ENCODE measurements at places on chromosomes 2 and 18.

- no peak for DNase-seq
Measured at GRCh38 chr2:145065342-145065741, 545.4 kb upstream of the ZEB2 start.

GRCh38 chr2:174765576-174765975, 1.3 kb upstream of the CHRNA1 start:
- no peak for DNase-seq

GRCh38 chr2:10720947-10721395, 459 bp upstream of the ATP6V1C2 start:
- DNase-seq = no peak

DNA sequence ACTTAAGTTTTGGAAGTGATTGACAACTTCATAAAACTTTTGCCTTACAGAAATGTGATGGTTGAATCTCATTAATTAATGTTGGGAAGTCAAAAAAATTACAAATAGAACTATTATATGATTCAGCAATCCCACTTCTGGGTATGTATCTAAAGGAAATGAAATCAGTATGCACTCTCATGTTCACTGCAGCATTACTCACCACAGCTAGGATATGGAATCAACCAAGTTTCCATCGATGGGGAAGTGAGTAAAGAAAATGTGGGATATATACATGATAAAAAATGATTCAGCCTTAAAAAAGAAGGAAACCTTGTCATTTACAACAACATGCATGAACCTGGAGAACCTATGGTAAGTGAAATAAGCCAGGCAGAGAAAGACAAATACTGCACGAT, 112.4 kb upstream of the WDR75 start:
- DNase-seq = no peak

- no peak for DNase-seq
Measured at GRCh38 chr2:237408335-237409000, 5.5 kb downstream of the COL6A3 start.

GRCh38 chr2:226515344-226516055, 284.1 kb downstream of the IRS1 start:
- DNase-seq = no peak

- no peak for DNase-seq
Measured at GRCh38 chr2:101463421-101463820, 11.5 kb downstream of the RFX8 start.

DNA sequence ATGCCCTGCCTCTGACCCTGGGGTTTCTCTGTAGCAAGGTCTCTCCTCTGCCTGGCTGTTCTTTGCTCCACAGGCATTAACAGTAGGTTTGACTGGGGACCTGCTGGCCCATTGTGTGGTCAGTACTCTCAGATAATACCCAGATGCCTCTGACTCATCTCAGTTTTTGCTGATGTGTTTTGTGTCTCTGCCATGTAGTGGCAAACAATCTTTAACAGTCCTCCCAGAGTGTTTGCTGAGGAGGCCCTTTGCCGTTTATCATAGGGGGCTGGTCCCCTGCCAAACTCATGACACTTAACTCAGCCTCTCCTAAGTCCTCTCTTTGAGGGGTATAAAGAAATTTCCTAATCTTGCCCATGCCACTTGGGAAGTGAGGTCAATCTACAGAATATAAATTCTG, 793.7 kb upstream of the FANCL start:
- DNase-seq = no peak

DNA sequence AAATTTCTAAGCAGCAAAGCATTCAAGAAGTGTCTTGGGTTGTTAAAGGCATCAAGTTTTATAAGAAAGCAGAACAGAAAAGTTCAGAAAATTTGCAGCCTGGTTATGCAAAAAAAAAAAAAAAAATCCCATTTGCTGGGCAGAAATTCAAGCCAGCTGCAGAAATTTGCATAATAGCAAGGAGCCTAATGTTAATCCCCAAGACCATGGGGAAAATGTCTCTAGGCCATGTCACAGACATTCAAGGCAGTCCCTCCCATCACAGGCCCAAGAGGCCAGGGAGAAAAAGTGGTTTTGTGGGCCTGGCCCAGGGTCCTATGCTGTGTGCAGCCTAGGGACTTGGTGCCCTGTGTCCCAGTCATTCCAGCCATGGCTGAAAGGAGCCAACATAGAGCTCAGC, 269.0 kb upstream of the SLC39A10 start:
- DNase-seq = no peak

- DNase-seq = peak; percentile 76
Measured at GRCh38 chr18:48623468-48624235, 84.8 kb downstream of the CTIF start.

GRCh38 chr2:236834284-236834683, 251.4 kb upstream of the COPS8 start:
- no peak for DNase-seq

DNA sequence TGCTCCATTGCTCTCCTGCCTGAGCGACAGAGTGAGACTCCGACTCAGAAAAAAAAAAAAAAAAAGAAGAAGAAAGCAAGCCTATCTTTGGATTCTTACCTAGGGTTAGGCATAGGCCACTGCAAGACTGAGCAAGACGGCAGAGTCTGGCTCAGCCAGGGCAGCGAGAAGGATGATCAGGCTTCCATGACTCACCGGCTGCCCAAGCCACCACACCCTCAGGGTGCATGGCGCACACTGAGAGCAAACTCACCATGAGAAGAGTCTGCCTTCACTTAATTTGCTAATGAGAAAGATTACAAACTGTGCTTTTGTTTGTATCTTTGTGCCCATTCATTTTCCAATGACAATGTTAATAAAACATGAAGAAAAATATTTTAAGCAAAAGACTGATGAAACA, 8.2 kb downstream of the FAM110C start:
- DNase-seq = peak; percentile 74

- no peak for DNase-seq
Measured at GRCh38 chr18:4843771-4844170, 353.3 kb downstream of the AKAIN1 start.

GRCh38 chr18:31965316-31965970, 22.5 kb upstream of the TRAPPC8 start:
- DNase-seq = no peak

- DNase-seq = no peak
Measured at GRCh38 chr2:40315683-40316082, 136.2 kb downstream of the SLC8A1 start.

GRCh38 chr18:29488617-29489016, 1311.7 kb upstream of the CDH2 start:
- DNase-seq = no peak

DNA sequence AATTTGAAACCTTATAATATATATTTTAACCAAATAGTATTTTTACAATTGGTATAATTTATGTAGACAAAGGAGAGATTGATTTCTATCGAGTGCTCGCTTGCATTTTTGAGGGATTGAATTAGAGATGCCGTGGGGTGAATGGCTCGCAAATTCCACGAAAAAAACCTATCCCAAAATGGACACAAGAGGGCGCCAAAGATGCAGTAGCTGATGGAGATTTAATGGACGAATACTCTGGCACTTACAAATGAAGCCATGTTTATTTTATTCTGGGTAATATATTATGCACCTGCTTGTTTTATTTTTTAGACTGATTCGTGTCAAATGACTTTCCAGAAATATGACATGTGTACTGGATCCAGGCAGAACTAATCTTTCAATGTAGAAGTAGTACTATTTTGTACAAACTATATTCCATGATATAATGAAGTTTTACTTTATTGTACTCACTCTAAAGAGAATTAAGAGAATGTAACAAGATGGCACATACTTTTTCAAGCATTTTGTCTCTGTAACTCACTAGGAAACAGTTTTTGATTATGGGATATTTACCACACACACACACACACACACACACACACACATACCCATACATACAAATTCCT, 505.4 kb downstream of the PLCL1 start:
- DNase-seq = no peak

DNA sequence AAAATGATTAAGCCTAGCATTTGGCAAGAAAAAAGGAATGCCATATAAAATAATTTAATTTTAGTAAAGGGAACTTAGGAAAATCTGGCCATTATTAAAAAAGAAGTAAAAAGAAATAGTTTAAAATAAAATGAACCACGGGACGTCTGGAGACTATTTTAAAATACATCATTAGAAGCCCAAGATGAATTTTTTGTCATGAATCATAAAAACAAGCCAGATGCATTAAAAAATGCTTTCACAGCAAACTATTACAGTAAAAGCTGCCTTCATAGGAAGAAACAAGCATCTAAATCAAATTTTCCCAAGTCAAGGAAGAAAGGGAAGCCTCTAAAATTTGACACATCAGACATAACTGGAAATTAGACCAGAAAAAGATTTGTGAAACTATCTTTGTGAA, 33.0 kb downstream of the COL5A2 start:
- no peak for DNase-seq

DNA sequence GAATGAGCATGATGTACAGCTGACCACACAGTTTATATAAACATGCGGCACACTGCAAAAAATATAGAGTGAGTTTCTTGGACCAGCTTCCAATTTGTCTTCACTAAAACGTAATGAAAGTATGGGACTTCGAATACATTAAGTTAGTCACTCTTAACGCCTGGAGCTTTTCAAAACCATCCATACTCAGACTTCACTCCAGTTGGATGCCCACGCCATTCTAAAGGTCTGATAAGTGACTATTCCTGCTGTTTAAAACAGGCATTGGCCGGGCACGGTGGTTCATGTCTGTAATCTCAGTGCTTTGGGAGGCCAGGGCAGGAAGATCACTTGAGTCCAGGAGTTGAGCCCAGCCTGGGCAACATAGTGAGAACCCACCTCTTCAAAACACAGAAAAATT, 84.6 kb downstream of the MYL12B start:
- DNase-seq = no peak

- no peak for DNase-seq
Measured at GRCh38 chr2:136131961-136132824, 14.2 kb upstream of the CXCR4 start.

DNA sequence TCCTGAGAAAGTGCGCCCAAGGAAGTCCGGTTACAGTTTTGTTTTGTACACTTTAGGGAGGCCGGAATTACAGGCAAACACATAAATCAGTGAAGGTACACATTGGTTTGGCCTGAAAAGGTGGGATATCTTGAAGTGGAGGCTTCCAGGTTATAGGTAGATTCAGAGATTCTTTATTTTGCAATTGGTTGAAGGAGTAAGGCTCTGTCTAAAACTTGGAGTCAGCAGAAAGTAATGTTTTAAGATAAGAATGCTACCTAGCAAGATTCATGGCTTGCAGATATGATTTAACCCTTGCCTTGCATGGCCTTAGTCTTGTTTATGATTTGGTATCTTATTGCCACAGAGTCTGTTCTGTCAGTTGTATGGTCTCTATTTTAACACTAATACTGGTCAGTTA, 165.9 kb upstream of the NDUFV2 start:
- no peak for DNase-seq

DNA sequence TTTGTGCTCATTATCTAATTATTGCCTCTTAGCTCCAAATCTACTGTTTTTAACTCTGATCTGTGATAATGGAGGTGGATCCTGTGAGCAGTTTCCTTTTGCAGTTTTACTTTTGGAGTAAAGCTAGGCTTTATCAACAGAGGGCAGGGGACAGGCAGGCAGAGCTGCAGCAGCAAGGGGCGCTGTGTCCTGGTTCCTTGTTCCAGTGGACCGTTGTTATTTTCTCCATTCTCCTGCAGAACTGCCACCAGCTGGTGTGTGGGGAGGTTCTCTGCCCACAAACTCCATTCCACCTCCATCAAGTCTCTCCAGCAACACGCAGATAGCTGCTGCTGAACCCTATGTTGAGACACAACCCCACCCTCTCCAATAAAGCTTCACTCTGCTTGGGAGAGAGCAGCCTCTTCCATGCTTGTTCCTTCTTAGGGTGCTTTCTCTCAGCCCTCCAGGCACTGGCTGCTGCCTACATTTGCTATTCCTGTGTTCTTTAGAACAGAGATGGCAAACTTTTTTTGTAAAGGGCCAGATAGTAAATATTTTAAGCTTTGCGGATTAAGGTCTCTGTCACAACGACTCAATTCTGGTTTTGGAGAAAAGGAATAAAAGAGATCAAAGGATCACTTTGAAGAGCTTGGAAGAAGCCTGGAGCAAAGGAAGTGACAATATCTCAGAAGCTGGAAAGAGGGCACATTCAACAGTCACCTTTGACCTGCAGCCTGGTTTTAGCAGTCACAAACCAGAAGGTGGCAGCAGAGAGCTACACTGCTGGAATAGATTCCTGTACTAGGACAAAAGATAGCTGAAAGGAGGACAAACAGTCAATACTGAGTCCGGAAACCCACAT, 208.8 kb downstream of the CCDC178 start:
- DNase-seq = peak; percentile 26

DNA sequence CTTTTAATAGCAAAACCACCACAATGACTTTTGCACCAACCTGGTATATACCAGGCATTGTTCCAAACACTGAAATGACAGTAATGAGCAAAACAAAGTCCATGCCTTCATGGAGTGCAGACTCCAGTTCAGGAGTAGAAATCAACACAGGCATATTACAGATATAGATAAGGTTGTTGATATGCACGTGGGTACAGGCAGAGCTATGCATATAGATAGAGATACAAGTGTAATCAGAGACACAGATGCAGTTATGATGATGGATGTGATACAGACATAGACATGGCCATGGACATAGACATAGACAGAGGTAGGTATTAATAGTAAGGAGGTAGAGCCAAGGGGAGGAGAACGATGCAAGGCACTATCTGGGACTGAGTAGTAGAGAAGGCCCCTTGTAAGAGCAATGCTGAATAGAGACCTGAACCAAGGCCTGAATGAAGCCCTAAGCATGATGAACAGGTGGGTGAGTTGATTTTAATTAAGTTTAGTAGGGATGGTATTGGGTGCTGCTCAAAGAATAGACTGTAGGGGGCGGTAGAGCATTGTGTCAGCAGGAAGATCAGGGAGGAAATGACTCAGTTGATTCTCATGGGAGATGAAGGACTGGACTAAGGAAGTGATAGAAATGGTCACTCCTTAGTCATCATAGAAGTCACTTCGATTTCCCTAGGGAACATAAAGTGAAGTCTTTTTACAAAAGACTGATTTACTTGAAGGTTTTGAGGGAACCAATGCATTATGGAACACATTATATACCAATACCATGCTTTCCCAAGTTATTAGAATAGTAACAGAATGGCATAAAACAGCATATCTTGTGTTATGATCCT, 39.4 kb downstream of the CMPK2 start:
- peak; percentile 44 for DNase-seq
